ENCODE measurements at places on chromosomes 13 and 19.

- DNase-seq, result no peak
Observed at GRCh38 chr13:109776575-109776974, 9.8 kb downstream of the IRS2 start.

GRCh38 chr13:109803825-109804224, 17.4 kb upstream of the IRS2 start:
- DNase-seq, result no peak

GRCh38 chr19:10981252-10981895, 20.5 kb downstream of the SMARCA4 start:
- DNase-seq, result no peak

- DNase-seq, result no peak
Observed at GRCh38 chr13:31905961-31906360, 125.6 kb upstream of the FRY start.

All from B cell (primary cell).